ENCODE measurements at places on chromosomes 12 and 14.

DNA sequence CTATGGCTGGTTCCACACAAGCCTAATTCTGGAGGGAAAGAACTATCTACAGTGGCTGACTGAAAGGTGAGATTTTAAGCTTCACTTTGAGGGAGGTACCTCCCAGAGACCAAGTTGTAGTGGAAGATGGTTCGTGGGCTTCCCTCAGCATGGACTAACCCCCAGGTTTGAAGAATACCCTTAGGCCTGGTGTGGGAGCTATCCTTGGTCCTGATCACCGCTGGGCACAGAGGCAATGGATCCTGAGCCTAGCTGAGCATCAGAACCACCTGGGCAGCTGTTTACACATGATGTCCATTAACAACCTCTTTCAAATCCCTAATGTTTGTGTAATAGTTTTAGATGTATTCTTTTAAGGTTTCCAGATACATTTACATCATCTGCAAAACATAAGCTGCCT, 10.3 kb downstream of the DAO start:
- DNase-seq: no peak

DNA sequence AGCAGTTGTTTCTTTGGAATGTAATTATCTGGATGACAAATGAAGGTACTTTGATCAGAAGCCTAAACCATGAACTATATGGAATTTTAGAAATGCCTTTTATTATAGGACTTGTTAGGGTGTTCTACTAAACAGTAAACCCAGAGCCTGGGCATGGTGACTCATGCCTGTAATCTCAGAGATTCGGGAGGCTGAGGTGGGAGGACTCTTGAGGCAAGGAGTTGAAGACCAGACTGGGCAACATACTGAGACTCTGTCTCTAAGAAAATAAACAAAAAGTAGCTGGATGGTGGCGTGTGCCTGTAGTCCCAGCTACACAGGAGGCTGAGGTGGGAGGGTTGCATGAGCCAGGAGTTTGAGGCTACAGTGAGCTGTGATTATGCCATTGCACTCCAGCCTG, 23.9 kb downstream of the PALS1 start:
- DNase-seq: no peak

- no peak for DNase-seq
These were observed 53.2 kb downstream of the KCNK10 start for GRCh38 chr14:88269806-88270420.

DNA sequence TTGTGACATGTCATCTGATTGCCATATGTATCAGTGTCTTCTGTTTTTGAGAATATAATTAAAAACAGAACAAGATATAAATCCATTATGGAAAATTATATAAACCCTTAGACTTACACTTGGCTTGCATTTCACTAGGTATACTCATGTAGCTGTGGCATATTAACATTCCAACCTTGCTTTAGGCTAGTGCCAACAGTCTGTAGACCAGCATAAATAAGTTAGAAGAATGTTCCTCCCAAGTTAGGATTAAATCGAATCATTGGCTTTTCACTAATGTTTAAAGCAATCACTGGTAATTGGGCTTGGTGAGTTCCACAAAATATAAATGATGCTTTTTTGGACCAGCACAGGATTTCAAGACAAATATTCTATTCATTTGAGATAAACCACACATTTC, 103.0 kb downstream of the LIN7A start:
- no peak for DNase-seq

- DNase-seq: no peak
These were observed 358.0 kb downstream of the DAD1 start for GRCh38 chr14:22231018-22231417.

- DNase-seq: no peak
These were observed 173.3 kb downstream of the PPM1H start for GRCh38 chr12:62761658-62762057.

All from stimulated activated CD4-positive, alpha-beta T cell treated with anti-CD3 and anti-CD28 coated beads, Interleukin-4, amount 100 ng/mL, for 1 hour (primary cell).